ENCODE measurements at places on chromosomes 11 and 22. TPM values are rescaled to one million over a fixed set of nuclear protein-coding genes. Genes with fewer than 3 reads are reported as not detected.

The OR8G1 gene
- total RNA-seq: not detected

The SBF1 gene
- total RNA-seq: 34.9 TPM

The MB gene
- 1.3 TPM for total RNA-seq

The TESMIN gene
- 16.3 TPM for total RNA-seq

The PANX3 gene
- not detected for total RNA-seq

The ARHGEF17 gene
- total RNA-seq: 37.4 TPM

The MS4A6E gene
- not detected for total RNA-seq

The OR8H2 gene
- total RNA-seq: not detected

The KIRREL3 gene
- 1.7 TPM for total RNA-seq

The RASL10A gene
- total RNA-seq: not detected

The PRR33 gene
- total RNA-seq: not detected

The ZNF280A gene
- total RNA-seq: not detected

The OR51B2 gene
- not detected for total RNA-seq

The TTLL12 gene
- 64.3 TPM for total RNA-seq

The COMT gene
- 25.1 TPM for total RNA-seq

The LTBP3 gene
- total RNA-seq: 122 TPM

The SYCE3 gene
- not detected for total RNA-seq

The LRRC75B gene
- 15.4 TPM for total RNA-seq

The SPA17 gene
- 1.8 TPM for total RNA-seq

The MMP12 gene
- not detected for total RNA-seq

The HBB gene
- total RNA-seq: 202 TPM

The BAIAP2L2 gene
- total RNA-seq: 3.5 TPM

The C11orf52 gene
- total RNA-seq: 18.7 TPM

The USP2 gene
- total RNA-seq: 3.1 TPM

Data from stomach (tissue), 19 donors.